Skeletal muscle cell (primary cell): ENCODE measurements at places on chromosomes 11 and 22.

DNA sequence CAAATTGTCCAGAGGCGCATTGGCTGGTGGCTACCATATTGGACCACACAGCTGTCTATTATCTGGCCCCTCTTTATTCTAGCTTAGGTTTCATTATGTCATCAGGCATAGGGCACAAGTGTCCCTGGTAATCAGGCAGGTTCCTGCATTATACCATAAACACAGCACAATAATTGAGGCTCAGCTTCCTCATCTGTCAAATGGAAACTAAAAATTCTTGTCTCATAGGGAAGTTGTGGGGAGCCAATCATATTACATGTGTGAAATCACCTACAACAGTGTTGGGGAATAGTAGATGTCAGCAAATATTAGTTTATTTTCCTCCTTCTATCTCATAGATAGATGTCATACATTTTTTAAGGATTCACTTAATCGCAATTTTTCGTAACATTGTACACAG lies 231.0 kb upstream of the SORL1-AS1 start:
- DNase-seq, result no peak

DNA sequence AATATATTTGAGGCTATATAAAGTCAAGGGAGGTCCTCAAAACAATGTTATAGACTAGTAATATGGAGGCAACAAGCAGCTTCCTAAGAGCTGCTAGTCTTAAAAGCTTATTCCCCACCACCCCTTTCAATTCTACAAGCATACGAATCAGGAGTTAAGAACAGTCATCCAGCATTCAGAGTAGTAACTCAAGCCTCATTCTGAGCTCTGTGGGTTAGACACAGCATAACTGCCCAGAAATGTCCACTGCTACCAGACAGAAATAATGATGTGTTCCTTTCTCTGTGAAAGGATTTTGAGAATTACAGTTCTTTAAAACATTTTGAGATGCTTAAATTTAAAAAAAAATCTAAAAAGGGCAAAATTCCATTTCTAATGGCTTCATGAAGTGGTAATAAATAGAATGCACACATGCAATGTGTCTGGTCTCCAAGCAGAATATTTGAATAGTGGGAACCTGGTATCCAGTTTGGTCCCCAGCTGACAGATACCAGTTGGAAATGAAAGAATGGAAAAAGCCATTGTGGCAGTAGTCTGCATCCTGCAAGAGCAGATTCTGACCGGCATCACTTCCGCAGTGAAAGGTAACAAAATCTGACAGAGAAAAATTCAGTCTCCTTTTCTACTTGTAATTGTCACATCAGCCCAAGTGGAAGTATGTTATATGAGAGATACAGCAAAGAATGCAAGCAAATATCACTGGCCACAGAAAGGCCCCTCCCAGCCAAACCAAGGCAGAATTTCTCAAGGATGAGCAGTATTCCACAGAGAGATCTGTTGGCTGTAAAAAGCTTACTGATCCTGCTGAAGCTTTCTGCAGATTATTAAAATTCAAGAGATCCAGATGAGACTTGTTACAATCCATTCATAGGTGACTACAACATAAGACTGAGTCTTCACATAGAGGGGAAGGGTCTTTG lies 310.8 kb upstream of the PITPNB start:
- DNase-seq, result peak; percentile 55

DNA sequence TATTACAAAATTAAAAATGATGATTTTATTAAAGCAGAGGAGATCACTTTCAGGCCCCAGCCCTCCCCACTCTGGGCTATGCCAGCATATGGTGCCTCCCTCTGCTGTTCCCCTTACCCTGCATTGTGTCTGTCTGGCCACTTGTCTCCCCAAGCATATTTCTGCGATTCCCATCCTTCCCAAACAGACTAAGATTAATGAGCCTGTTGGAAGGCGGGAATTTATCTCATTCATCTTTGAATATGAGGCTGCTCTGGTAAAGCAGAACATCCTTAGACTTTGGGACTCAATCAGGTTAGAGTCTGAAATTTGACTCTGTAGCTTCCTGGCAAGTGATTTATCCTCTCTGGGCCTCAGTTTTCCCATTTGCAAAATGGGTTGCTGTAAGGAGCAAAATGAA lies 25.7 kb downstream of the AMPD3 start:
- DNase-seq, result no peak

- DNase-seq, result no peak
Observed at GRCh38 chr11:46389450-46390330, 1.9 kb downstream of the CHRM4 start.

GRCh38 chr11:115193914-115194801 lies 310.1 kb downstream of the CADM1 start:
- no peak for DNase-seq

DNA sequence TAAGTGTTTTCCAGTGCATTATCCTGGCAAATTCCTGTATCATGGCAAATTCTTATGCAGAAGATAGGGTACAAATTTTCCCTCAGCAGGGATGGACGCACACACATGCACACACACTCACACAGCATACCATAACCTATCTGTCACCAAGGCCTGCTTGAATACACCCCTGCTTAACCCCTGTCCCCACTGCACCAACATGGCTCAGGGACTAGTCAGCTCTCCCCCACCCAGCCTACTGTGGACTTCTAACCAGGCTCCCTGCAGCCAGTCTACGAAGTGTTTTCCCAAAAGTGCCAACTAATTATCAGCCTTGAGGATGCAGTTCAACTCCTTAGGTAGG lies 63.1 kb downstream of the RAB30 start:
- peak; percentile 36 for DNase-seq

GRCh38 chr11:46277313-46277621 lies 195 bp upstream of the CREB3L1 start:
- DNase-seq, result no peak

GRCh38 chr11:130369713-130370112 lies 55.0 kb upstream of the ZBTB44 start:
- no peak for DNase-seq

DNA sequence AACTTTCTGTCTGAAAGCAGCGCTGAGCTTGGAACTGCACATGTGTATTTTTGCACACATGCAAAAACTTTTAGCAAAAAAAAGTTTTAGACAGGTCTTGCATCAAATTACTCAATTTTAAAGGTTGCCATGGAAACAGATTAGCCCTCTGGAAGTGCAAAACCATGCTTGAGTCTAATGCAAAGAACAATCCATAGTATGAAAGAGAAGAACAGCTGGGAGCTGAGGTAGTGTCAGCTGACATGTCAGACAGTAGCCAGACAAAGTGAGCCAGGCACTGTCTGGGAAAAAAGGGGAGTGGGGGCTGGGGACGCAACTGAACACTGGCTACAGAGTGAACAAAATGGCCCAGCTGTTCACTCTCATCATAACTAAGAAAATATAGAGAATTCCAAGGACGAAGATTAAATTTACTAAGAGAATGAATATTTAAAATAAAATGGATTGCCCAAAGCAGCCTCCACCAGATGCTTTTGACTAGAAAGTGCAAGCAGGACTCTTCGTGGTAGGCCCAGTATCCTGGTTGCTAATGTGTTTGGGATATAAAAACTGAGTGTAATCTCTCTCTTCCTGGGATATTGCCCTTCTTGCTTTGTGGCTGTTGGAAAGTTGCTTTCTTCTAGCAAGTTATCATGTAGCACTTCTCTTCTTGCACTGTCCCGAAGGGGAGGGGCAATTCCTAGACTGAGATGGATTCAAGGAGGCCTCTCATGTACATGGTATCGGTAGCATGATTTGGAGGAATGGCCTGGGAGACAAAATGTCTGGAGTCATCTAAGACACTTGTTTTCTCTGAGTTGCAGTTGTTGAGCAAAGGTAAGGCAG lies 434.1 kb upstream of the FAT3 start:
- peak; percentile 30 for DNase-seq

DNA sequence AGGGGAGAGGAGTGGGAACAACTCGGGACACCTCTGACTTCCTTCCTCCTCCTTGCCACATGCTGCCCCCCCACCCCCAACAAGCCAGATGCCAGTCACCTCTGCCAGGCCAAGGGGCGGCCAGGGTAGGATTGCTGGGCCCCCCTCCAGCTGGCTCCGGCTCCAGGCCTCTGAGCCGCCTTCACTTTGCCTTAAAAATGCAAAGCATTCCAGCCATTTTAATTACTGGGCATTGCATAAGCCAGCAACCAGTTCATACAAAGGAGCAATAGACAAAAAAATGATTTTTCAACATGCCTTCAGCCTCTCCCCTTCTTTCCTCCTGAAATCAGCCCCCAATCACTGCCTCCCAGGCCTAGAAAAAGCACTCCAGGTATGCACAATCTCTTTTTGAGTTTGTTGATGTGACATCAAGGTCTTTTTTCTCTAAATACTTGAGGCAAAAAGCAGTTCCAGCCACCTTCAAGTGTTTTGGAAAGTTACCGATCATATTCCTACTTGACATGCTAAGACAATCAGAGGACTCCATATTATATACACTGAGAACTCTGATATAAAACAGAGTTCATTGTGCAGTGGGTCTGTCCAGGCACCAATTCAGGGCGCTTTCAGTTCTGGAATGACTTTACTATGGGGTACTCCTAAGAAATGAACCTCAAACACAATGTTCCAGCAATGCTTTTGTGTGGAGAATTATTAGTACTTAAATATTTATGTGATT lies 12.4 kb upstream of the TIMP3 start:
- DNase-seq, result no peak

DNA sequence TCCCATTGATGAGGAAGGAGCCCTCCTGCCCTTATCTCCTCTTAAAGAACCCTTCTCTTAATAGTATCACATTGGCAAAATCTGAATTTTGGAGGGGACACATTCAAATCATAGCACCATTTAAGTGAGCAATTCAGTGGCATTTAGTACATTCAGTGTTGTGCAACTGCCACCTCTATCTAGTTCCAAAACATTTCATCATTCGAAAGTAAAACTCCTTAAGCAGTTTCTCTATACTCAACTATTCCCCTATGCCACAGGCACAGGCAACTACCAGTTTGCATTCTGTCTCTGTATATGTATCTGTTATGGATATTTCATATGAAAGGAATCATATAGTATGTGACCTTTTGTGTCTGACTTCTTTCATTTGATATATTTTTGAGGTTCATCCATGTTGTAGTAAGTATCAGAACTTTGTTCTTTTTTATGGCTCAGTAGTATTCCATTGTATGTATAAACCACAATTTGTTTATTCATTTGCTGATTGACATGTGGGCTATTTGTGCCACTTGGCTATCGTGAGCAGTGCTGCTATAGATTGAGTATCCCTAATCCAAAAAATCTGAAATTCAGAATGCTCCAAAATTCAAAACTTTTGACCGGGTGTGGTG lies 22.9 kb downstream of the FAR1 start:
- DNase-seq, result no peak

DNA sequence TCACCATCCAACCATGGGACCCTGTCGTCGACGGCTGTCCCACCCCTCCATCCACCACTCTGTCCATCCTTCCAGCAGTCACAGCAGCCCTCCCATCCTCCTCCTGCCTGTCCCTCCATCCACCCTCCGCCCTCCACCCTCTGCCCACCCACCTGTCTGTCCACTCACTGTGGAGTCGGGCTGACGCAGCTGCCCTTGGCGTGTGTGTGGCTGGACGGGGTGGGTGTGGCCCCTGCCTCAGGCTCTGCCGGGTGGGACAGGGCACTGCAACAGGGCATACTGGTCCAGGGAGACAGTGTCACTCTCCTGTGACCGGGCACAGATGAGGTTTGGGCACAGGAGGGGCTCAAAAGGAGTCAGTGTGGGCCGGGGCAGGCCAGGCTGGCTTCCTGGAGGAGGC lies 1.9 kb downstream of the PKP3 start:
- DNase-seq, result no peak
